Osteocyte (in vitro differentiated cells): ENCODE measurements at places on chromosomes 4 and X. TPM values are rescaled to one million over a fixed set of nuclear protein-coding genes. Genes with fewer than 3 reads are reported as not detected.

The HSFX4 gene
- total RNA-seq: not detected in 2 replicates

DNA sequence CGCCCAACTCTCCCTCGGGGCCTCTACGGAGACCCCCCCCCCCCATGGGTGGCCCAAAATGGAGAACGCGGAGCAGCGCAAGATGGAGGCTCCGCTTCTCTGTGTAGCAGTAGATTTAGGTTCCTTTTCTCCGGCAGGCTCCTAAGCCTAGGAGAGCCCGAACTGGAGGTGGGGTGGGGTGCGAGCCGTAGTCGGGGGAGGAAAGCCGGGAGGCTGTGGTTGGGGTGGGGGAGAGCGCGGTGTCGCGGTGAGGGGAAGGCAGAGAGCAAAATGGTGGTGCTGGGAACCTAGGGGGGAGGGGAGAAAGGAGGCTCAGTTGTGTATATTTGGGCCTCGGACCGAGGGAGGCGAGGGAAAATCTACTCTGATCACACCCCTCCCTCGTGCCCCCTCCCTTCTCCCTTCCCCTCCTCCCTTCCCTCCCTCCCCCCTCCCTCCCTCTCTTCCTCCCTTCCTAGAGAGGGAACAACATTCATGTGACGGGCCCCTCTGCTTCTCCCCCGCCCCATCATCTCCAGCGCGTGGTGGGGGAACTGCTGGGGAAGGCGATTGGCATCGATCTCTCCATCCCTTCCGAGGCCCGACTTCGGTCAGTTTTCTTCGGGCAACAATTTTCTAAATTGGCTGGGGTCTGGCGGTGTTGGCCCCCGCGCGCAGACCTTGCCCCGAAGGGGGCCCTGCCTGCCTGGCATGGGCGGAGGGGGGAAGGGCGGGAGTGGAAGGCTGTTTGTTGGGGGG, at the start of gene STAG2:
Gene STAG2 (plus strand): TSS at position 439 of the 738 bp plus-strand sequence. CDS start 60,922 bp downstream, outside the sequence.
- peak; percentile 90 for DNase-seq

GRCh38 chr4:166422475-166422874, 549.4 kb downstream of the TLL1 start:
- no peak for DNase-seq

The KCNE5 gene
- 0.24 and 0.70 TPM in 2 replicates for total RNA-seq

GRCh38 chr4:20253283-20253734, 1.6 kb downstream of the SLIT2 start:
- DNase-seq: no peak

The GJB1 gene
- total RNA-seq: not detected in 2 replicates

The CYSLTR1 gene
- not detected in 2 replicates for total RNA-seq

- no peak for DNase-seq
These were observed 492.9 kb downstream of the PCDH18 start for GRCh38 chr4:137039370-137039769.

- DNase-seq: no peak
These were observed 466.1 kb downstream of the DTHD1 start for GRCh38 chr4:36747277-36748129.

- DNase-seq: no peak
These were observed 44.8 kb downstream of the NPFFR2 start for GRCh38 chr4:72076562-72076961.

GRCh38 chr4:105751718-105752299, 43.2 kb downstream of the GSTCD start:
- DNase-seq: no peak

- DNase-seq: no peak
These were observed 73.6 kb upstream of the DHX15 start for GRCh38 chr4:24657768-24658617.

The RAB33A gene
- total RNA-seq: 3.6 and 4.1 TPM in 2 replicates

The TCEAL5 gene
- total RNA-seq: not detected in 2 replicates

GRCh38 chrX:13535376-13536165, 33.8 kb upstream of the EGFL6 start:
- no peak for DNase-seq

The DDIT4L gene
- total RNA-seq: 0.60 and 0.78 TPM in 2 replicates

The LSM6 gene
- 19.9 and 24.2 TPM in 2 replicates for total RNA-seq

The RASGEF1B gene
- 0.64 and 0.84 TPM in 2 replicates for total RNA-seq

The PAGE1 gene
- total RNA-seq: not detected in 2 replicates

The CHM gene
- total RNA-seq: 62.1 and 62.2 TPM in 2 replicates

- no peak for DNase-seq
These were observed 55.8 kb downstream of the DOCK11 start for GRCh38 chrX:118551426-118551825.

- DNase-seq: no peak
These were observed 9.2 kb downstream of the WDR1 start for GRCh38 chr4:10107111-10108091.

The GC gene
- not detected in 2 replicates for total RNA-seq

DNA sequence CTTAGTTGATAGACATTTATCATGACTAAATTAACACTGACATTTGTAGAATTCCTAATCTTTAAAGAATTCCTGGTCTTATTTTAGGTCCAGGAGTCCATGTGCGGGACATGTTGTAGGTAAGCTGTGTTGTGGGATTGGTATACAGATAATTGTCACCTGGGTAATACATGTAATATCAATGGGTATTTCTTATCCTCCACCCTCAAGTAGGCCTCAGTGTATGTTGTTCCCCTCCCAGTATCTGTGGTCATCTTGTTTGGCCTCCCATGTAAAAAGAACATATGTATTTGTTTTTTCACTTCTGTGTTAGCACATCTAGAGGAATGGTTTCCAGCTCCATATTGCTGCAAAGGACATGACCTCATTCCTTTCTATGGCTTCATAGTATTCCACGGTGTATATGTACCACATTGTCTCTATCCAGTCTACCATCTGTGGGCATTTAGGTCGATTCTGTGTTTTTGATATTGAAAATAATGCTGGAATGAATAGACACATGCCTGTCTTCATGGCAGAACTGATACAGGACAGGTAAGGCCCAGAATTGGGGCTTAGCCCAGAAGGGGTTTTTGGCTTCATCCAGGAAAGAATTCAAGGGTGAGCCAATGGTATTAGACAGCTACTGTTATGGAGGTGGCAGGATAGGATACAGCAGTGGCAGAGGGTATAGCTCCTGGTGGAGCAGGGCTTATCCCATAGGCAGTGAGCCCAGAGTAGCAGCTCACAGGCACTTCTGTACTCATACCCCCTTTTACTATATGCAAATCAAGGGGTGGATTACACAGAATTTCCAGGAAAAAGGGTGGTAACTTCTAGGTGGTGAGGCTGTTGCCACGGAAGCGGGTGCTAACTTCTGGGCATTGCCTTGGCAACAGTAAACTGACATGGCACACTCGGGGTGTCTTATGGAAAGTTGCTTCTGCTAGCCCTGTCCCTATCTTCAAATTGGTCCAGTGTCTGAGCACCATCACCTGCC, 66.1 kb upstream of the WDR1 start:
- DNase-seq: no peak

DNA sequence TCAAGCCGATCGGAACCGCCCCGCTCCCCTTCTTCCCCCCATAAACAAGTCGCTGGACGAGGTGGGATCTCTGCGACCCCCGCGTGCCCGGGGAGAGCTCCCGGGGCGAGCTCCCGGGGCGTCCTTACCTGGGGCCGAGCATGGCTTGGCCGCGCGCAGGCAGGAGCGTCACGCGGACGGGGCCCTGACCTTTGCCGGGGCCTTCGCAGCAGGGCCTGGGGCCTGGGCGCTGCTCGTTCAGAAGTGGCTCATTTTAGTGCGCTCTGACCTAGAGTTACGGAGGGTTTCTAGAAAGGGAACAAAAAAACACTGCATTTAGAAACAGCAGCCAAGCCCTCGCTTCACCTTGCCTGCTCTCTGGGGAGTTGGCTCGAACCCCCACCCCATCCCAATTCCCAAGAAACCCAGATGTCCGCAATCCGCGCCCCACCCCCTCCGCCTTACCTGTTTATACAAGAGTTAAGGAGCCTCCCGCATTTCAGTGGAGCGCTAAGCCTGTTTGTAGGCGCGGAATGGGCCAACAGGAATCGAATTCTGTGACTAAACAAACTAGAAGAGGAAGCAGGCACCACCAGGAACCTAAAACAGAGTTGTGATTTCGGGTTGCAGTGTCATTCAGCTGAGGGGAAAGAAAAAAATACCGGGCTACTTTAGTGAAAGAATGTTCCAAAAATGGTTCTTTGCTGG, 814 bp upstream of the RBM47 start:
- no peak for DNase-seq

The SMR3B gene
- not detected in 2 replicates for total RNA-seq

- DNase-seq: no peak
These were observed 28.8 kb downstream of the NKX6-1 start for GRCh38 chr4:84470204-84470785.

DNA sequence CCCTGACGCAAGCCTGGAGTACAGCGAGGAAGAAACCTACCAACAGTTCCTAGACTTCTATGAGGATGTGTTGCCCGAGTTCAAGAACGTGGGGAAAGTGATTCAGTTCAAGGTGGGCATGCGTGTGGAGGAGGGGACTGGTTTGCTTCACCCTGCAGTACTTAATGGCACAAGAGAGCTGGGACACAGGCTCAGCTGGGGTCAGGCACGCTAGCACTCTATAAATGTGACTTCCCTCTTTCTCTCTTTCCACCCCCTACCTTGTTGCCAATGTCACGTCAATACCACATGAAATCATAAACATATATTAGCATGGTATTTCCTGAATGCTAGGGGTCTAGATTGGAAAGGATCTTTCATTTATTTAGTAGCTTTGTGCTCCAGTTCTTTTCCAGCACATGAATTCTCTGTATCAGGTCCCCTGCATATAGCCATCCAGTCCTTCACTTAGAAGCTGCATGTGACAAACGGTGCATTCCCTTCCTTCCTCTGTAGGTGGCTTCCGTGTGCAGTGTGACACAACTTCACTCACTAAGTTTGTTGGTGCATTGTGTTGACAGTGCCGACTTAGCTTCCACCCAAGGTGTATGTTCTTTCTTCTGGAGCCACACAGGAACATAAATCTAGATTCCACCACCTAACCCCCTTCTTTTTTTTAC, 25.6 kb downstream of the ZRSR2 start:
- DNase-seq: no peak

- DNase-seq: no peak
These were observed 65.1 kb upstream of the C4orf54 start for GRCh38 chr4:99722725-99723124.

DNA sequence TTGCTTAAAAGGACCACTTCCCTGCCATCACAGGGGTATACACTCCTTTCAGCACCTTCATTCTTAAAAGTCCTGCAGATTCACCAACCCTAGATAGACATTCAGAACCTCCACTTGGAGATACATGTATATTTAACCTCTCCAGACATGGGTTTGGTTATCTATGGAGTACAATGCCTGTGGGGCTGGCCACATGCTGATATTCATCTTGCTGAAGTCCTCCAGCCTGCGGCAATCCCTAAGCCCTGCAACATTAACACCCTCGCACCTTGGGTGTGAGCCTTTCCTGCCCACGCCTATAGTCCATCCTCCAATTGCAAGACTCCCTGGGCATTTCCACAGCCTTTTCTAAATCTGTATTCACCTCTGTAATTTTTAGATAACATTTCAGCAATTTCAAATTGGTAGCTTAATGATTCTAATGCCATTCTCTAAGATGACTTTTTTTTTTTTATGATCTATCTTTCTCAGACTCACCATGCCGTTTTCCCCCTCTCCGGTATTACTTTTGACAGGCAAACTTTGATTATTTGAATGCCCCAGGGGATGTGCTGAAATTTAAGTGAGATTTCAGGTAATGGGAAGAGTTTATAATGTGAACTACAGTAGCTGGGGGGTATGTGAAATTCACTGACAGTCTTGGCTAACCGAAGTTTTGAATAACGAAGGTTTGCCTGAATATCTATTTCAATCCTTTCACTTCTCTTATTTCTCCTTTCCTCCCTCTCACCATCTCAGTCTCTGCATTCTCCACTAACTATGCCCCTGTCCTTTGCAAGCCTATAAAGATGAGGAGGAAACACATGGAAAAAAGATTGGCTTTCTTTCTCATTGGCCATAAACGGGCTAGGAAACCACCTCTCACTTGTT, 24.1 kb downstream of the CCDC149 start:
- no peak for DNase-seq

The CITED1 gene
- 1.1 TPM in 1 of 2 replicates, not detected in the other for total RNA-seq

- DNase-seq: peak; percentile 44
These were observed 165.9 kb downstream of the PJA1 start for GRCh38 chrX:68999356-68999755.

DNA sequence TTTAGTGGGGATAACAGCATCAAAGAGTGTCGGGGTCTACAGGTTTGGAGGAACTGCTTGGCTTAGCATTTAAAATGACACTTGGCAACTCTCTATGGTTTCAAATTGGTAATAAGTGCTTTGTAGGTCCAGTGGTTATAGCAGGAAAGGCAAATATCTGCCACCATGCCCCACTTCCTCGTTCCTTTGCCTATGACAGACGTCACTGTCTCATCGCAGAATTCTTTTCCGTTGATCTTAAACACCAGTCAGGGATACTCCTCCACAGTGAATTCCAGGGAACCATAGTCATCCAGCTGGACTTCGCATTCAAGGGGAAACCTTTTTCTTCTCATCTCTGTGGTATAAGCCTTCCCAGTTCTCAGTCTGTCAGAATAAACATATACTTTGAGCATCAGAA, 319.1 kb downstream of the GPAT3 start:
- no peak for DNase-seq
